Activated CD4-positive, alpha-beta T cell treated with anti-CD3 and anti-CD28 coated beads, Interleukin-2, amount 50 U/mL, for 48 hours (primary cell): ENCODE measurements at places on chromosomes 1 and 21.

DNA sequence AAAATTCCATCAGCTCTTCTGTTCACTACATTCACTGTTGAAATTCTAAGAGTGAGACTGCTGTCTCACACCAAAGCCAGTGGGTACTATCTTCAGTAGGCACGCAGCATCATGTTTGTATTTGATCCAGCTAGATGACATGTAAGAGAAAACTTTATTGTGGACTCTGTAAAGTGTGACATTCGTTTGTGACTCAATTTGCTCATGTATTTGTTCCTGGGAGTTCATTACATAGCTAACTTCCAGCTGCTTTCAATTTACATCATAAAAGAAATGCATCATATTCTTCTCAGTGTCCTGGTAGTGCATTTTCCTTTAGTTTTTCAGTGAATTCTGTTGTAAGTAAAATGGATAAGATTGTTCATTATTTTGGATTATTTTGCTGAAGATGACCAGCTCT is 31.4 kb downstream of the CTH start:
- no peak for DNase-seq

GRCh38 chr21:16046656-16047330 is 317.0 kb downstream of the USP25 start:
- DNase-seq: no peak

- no peak for DNase-seq
These were observed 66.5 kb downstream of the ST3GAL3 start for GRCh38 chr1:43773821-43774220.

DNA sequence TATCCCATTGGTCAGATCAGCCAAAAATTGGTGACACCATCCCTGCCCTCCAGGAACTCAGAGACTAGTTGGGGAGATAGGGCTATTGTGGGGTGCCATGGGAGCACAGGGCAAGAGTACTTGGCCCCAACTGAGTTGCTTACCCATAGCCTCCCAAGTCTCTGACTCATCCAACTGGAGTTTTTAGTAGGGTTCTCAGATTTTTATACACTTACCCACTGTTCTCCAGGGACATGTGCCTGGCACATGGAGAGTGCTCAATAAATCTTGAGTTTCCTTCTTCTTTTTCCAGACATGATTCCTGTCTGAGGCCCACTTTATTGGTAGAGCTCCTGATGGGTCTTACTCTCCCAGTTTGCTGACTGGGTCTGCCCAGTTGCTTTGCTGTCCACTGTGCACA is 56.7 kb downstream of the OVGP1 start:
- no peak for DNase-seq

- no peak for DNase-seq
These were observed 246.6 kb downstream of the KAZN start for GRCh38 chr1:14844923-14845617.

- no peak for DNase-seq
These were observed 18.6 kb downstream of the ACTL8 start for GRCh38 chr1:17773591-17774326.

GRCh38 chr1:43398227-43398626 is 8.5 kb downstream of the SZT2 start:
- DNase-seq: no peak

DNA sequence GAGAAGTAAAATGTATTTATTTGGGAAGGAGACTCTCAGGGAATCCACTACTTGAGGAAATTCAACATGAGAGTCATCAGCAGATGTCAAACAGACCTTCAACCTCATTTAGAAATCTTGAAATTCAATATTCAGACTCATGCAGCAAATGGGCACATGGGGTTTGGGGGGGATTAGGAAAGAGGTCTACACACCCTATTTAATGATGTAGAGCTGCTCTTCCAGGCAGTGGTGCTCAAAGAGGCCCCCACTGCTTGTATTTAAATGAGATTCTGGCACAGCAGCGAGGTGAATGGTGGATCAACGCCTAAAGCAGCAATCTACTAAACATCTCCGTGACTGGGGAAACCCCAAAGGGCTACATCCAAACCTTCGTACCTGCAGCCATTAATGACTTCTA is 213.2 kb upstream of the C8B start:
- no peak for DNase-seq

DNA sequence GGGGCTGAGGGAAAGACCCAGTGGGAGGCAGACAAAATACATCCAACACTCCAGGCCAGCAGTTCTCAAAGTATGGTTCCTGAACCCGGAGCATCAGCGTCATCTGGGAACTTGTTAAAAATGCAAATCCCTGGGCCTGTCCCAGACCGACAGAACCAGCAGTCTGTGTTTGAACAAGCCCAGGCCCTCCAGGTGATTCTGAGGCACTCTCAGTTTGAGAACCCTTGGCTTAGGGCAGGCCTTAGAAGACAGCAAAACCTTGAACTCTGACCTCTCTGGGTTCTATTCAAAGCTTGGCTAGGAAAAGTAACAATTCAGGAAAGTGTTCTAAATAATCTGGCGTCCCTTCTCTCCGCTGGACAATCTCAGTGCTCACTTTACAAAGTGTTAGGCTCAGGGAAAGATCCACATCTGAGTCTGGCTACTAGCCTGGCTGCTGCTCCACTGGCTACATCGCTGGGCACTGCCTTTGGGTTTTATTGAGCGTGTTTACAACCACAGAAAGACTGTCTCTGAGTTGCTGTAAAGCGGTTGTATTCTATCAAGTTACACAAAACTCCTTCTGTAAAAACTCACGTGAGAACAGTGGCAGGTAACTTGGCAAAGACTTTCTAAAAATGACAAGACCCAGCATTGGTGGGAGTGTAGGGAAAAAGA is 166.1 kb downstream of the HIVEP3 start:
- DNase-seq: no peak

DNA sequence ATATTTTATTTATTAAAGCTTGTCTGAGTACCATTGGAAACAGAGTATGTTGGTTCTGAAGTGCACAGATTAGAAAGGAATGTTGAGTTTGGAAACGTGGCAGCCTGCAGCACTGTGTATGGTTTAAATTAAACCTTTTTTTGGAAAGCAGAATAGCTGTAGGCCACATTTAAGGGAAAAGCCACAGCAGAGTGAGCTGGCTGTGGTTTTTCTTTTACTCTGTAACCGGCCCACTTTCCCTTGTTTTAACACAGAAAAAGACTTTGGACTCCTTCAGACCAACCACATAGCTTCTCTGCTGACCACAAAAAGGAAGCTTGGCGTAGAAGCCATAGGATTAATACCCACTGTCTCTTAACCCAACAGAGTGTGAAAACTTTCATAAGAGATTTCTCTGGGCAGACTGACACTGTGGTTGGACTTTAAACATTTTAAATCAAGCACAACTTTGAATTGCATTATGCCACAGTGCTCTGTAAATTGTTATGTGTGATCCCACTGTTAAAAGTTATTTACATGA is 75.2 kb downstream of the NFIA start:
- peak; percentile 10 for DNase-seq

- no peak for DNase-seq
These were observed 1.1 kb upstream of the MAP7D1 start for GRCh38 chr1:36154765-36155407.

DNA sequence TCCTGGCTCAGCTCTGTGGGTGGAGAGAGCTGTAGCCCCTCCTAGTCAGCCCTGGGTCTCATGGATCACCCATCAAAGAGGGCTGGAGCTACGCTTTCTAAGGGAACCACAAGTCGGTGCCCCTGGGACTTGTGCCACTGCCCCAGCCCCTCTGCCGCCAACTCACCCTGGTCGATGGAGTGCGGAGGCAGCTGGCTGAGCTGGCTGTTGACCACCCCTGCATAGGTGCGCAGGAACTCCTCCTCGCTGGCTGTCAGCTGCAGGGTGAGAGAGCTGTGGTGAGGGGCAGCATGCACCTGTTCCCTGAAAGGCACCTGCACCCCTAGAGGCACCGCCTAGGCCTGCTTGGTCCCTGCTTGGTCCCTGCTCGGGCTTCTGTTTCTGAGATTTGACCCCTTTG is 39.0 kb downstream of the CTNNBIP1 start:
- DNase-seq: no peak

DNA sequence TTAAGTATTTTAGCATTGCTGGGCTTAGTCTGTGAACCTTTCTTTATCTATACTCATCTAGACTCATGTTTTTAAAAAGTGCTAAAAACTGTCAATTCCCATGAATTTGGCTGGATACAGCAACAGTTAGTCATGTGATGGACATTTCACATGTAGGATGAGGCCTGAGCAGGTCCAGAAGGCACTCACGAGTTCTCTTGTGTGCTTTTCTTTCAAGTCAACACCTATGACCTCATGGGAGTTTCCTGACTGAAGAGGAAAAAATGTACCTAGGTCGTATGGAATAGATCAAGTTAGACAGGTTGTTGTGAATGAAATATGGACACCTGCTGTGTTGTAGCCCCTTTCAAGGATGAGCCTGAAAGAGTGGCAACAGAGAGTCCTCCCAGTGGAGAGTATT is 394.2 kb downstream of the DUSP10 start:
- DNase-seq: no peak

DNA sequence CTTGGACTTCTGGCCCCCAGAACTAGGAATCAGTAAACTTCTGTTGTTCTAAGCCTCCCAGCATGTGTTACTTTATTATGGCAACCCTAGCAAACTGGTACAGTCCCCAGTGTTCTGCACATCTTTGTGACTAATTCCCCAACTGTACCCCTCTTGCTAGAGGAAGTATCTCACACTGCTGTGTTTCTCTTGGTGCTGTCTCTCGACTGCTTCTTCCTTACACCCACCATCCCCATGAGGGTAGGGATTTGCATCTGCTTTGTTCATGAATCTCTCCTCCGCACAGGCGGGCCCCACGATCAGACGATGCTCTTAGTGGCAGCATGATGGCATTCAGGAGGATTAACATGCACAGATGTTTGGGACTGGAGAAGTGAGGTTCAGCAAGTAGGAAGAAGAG is 46.7 kb downstream of the CLIC6 start:
- DNase-seq: no peak

GRCh38 chr1:221832617-221833016 is 90.7 kb upstream of the DUSP10 start:
- no peak for DNase-seq

- no peak for DNase-seq
These were observed 172.2 kb upstream of the IRF2BP2 start for GRCh38 chr1:234782105-234782751.

DNA sequence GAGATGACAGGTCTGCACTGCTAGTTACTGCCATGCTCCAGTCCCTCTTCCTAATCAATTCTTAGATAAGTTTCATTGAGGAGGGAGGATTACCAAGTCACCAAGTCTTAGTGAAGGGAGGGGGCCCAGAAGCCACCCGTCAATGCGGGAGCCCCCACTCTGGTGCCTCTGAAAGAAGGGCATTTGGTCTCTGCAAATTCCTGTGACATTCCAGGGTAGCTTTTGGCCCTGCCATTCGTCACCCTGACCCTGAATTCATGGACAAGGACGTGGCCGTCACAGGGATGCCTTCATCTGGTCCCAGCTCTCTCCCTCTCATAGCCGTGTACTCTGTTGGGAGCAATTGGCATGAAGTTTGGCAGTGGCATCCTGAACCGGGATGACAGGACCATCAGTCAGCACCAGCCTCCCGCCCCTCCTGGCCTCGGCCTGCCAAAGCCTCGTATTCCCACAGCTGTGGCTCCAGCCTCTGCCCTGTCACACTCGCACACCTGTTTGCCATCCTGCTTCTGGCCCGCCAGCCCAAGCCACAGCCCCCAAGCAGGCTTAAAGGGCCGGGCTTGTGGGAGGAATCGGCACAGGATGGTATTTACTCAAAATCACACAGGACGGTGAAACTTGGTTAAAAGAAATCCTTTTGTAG is 150.7 kb downstream of the CLIC6 start:
- no peak for DNase-seq

DNA sequence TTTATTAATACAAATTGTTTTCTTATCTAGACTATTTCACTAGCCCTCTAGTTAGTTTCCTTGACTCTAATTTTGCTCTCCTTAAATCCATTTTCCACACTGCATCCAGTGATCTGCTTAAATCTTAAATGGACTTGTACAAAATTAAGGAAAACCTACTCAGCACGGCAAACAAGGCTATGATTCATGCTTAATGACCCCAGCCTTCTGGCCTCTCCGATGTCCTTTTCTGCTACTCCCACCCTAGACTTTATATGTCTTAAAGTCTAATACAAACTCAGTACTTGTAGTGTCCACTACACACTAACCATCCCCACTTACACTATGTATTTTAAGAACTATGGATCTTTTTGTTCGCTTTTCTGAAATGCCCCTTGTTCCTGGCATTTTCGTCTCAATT is 2.2 kb downstream of the TMED5 start:
- no peak for DNase-seq

DNA sequence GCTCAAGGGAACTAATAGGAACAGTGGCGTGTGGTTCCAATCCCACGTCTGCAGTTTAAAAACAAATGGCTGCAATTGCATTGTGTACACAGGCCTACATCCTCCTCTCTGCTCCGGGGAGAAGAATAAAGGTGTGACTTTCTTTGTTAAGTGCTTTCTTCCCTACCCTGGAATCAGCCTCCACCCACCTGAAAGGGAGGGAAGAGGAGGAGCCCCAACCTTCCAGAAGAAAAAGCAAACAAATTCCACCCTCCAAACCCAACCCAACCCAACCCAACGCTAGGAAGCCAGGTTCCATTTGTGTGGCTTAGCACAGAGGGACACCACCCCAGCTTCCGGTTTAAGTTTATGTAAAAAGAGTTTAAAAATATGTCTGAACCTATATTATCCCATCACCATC is 11.8 kb upstream of the BACE2 start:
- DNase-seq: no peak

DNA sequence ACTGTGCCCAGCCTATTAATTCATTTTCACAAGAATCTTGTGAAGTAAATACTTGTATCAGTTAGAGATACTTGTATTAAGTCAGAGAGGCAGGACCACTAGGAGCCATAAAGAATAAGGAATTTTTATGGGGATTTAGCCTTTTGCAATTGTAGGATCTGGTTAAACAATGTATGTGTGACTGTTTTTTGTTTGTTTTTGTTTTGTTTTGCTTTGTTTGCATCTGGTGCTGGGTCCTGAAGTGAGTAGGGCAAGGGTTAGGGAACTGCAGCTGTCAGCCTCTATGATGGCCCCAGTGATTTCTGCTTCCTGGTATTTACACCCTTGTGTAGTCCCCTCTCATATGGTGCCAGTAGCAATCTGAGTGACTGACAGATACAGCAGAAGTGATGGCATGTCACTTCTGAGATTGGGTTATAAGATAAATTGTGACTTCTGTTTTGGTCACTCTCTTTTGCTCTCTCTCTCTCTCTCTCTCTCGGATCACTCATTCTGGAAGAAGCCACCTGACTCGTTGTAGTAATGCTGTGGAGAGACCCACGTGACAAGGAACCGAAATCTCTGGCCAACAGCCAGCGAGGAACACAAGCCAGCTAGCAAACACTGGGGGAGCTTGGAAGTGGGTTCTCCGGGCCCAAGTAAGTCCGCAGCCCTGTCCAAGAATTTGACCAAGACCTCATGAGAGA is 96.2 kb upstream of the MARK1 start:
- DNase-seq: no peak

- DNase-seq: no peak
These were observed 27.9 kb upstream of the NTPCR start for GRCh38 chr1:232922485-232922884.

- DNase-seq: no peak
These were observed 43.1 kb downstream of the OPTC start for GRCh38 chr1:203536980-203537455.

- DNase-seq: peak; percentile 71
These were observed 354.0 kb upstream of the DUSP10 start for GRCh38 chr1:222095606-222096475.
